ENCODE measurements at places on chromosomes 6 and 20. TPM values are rescaled to one million over a fixed set of nuclear protein-coding genes. Genes with fewer than 3 reads are reported as not detected.

C6orf163 gene
- total RNA-seq, result 5.7 TPM

GPR63 gene
- total RNA-seq, result 3.0 TPM

ZSCAN9 gene
- 40.1 TPM for total RNA-seq

OR2H2 gene
- not detected for total RNA-seq

UBE2C gene
- total RNA-seq, result 69.0 TPM

Data from progenitor cell of endocrine pancreas (in vitro differentiated cells).